ENCODE measurements at places on chromosomes 16 and 17. TPM values are rescaled to one million over a fixed set of nuclear protein-coding genes. Genes with fewer than 3 reads are reported as not detected.

Gene GJD3
- total RNA-seq: 0.24 TPM

Gene ITGAX
- total RNA-seq: 2.7 TPM

Gene CCL14
- not detected for total RNA-seq

Gene TBC1D10B
- 61.4 TPM for total RNA-seq

Gene KRT31
- total RNA-seq: not detected

Gene ATP2A3
- 111 TPM for total RNA-seq

Gene CA4
- total RNA-seq: not detected

Gene HP
- total RNA-seq: not detected

Gene CES5A
- not detected for total RNA-seq

Gene CYGB
- total RNA-seq: not detected

Gene ORC6
- total RNA-seq: 56.9 TPM

Gene CBFA2T3
- 0.22 TPM for total RNA-seq

Gene OR4D1
- total RNA-seq: 0.26 TPM

Gene ALOX15B
- not detected for total RNA-seq

Gene IKZF3
- total RNA-seq: 119 TPM

Gene HSD17B1
- 0.37 TPM for total RNA-seq

Gene TEKT5
- not detected for total RNA-seq

Gene CRYBA1
- not detected for total RNA-seq

Gene TLCD3B
- total RNA-seq: 0.55 TPM

Gene CCL13
- total RNA-seq: not detected

Measured in CD8-positive, alpha-beta memory T cell (primary cell).